GM19239 (cell line): ENCODE measurements at places on chromosomes 6 and 20.

DNA sequence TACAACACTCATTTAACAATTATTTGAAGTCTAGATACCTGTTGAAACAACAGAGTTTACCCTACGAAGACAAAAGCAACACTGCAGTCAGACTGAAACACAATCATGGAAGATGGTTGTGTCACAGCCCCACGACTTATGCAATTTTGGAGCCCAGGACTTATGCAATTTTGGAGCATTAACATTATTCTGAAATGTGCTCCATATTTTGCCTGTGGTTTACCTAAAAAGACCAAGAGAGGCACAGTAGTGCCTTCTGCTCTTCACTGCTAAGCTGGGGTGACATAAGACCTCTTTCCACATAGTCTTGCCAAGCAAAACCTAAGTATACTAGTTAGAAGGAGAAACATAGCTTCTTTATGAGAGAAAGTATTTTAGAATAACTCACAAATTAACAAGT lies 216.5 kb downstream of the PTPRK start:
- no peak for DNase-seq

- no peak for DNase-seq
Observed at GRCh38 chr20:25129908-25130307, 48.0 kb upstream of the VSX1 start.

DNA sequence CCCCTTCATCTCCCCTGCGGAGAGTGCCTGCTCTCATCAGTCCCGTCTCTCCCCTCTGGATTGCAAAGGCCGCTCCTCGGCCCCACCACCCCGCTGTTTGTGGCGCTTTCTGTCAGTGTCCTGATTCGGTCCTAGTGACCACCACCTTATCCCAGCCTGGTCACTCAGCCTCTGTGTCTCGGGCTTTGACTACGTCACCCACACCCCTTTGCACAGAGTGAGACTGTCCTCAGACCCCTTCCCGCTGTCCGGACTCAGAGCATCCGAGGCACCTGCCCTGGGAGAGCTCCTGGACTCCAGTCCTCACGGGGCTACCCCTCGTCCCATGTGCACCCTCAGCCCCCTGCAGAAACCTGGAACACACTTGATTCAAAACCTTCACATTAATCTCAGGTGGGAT lies 380.2 kb downstream of the TAF4 start:
- DNase-seq: no peak

DNA sequence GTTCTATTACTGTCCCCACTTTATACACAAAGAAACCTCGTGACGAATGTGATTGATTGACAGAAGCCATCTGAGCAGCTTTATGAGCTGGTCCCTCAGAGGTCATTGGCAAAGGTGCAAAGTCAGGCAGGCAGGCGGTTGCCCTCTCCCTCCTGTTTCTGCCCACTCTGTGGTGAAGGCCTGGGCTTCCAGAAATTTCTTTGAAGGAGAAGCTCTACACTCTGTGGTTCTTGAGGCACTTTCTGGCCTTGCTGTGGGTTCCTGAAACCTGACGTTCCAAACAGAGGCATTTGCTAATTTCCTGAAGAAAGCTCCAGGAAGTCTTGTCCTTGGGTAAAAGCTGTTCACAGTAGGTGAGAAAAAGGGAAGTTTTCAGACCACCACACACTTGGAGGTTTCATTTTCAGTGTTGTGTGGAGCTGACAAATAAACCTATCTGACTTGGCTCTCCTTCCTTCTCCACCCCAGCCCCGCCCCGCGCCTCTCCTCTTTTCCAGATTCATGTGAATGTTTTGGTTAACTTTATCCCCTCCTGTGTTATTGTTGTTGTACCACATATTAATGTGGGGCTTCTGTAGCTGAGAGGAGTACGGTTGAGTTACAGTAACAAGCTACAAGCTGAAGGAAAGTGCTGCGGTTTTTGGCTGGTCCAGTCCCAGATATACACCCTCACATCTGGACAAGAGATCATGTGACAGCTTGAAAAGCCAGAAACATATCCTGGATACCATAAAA lies 274.1 kb downstream of the CLIC5 start:
- peak; percentile 6 for DNase-seq

DNA sequence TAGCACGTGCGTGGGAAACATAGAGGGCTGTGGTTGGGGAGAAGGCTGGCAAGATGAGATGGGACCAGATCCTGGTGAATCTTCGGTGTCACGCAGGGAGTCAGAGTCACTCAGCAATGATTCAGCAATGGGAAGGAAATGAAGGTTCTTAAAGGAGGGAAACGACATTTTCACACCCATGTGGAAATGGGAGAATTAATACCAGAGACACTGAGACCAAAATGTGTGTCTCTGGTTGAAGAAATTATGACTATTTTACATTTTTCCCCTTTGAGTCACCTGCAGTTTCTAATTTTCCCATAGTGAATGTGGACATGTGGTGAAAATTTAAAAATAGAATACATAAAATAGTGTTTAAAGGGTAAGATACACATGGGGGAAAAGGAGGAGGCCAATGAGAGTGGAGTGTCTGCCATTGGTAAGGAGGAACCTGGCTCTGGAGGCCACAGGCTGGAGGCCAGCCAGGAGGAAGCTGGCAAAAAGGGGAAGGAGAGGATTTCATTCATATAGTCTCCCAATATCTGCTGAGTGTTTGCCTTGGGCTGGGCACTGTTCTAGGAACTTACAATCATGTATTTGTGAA lies 17.5 kb downstream of the NRN1 start:
- no peak for DNase-seq
